ENCODE measurements at places on chromosomes 4 and X.
A peak's percentile ranks its signal among the peaks of the same experiment; 100 is the strongest.

GRCh38 chrX:40933132-40933705, 152.0 kb upstream of the USP9X start:
- DNase-seq, result no peak

DNA sequence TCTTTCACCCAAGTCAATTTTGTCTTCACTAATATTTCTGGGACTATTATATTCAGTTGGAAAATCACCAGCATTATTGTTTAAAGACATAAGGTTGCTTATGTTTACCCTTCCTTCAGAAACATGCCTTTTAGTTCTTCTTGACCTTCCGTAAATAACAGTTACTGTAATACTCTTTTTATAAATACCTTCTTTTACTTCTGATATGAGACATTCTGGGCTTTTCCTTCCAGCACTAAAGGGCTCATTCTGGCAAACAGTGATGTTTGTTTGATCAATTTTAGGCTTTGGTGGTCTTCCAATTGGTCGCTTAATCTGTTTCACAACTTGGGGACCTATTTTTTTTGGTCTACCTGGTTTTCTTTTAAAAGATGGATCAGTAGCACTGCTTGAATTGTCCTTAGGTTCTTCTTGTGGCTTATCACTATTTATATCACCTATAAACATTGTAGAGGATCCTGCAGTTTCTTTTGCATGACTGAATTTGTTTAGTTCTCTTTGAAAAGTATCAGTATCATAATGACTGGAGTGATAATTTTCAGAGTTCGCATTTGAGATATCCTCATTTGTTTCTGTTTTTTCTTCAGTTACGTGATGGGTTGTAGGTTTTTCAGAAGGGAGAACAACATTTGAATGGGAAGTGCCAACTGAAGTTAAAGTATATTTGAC, 64.8 kb downstream of the NCAPG start:
- no peak for DNase-seq

DNA sequence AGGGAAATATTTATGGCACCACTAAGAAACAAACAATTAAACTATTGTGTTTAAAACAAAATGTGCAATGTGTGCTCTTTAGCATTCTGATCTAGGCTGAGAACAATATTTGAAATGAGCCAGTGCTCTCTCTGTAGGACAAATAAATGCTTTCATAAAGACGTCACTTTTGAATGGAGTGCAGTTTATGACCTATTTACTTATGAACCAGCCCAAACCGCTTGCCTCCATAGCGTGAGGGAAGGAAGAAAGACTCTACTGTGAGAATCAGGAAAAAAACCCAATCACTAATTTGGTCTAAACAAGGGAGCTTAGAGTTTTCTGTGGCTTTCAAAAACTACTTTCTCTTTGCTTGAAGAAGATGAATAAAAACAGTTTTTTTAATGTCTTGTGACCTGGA, 39.4 kb downstream of the SAT1 start:
- no peak for DNase-seq

DNA sequence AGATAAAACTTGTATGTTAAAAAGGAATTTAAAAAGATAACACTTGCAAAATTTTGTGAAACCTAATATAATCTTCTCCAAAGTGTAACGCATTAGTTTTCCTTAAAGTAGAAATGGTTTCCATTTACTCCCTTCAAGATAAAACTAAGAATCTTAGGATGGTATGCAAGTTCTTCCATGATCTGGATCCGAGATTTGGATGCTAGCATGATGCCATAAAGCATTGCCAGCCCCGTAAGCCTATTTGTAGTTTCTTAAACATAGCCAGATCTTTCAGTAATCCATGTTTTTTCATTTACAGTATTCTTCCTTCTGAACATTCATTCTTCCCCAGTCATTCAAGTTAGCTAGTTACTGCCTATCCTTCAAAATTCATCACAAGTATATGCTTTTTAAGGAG, 572.4 kb downstream of the KCNIP4 start:
- DNase-seq, result no peak

DNA sequence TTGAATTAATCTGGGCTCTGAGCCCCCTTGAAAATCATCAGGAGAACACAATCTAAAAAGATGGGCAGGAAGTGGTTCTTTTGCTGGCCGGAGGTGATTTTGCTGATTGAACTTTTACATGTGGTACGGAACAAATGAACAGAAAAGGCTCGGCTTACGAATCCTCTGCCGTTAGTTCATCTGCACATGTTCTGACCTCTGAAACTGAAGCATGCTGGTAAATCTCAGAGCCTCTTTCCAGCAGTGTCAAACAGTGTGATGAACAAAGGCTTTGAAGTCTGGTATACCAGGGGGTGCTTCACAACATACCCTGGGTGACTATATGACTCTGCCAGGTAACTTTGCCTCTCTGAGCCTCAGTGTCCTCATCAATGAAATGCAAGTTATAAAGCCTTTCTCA, 194.2 kb upstream of the C1QTNF7 start:
- DNase-seq, result no peak

GRCh38 chrX:106718709-106719108, 7.8 kb upstream of the RNF128 start:
- no peak for DNase-seq

DNA sequence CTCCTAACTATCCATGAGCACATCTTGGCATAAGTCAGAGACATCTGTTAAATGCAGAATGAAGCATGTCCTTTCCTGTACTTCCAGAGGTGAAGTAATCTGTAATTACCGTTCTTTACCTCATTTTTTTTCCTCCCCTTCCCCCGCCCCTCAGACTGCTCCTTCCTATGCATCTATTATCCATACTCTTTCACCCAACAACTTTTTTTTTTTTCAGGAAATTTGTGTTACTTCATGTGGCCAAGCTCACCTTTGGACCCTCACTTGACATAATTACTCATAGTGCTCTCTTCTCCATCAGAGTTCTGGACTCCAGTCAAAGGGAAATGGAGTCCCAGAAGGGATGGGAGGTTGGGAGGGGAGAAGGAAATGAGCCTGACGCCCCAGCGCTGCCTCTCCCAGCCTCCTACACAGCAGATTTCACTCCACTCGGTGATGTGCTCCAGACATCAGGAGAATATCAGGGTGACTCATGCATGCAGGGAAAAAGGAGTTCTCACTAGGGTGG, 568.8 kb downstream of the STIM2 start:
- no peak for DNase-seq

DNA sequence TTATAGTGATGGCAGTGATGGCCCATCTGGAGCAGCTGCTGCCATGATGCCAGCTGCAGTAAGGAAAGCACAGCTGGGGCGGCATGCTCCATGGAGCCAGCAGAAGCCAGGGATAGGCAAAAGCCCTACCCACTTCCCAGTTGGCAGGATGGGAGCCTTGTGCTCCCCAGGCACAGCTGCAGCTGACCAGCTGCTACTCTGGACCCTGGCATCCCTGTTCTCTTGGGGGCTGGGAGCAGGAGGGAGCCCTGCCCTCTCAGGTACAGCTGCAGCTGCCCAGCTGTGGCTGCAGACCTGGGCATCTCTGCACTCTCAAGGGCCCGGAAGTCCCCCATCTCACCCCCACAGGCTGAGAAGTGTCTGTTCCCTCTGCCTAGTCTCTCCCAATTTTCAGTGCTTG, 531.9 kb downstream of the PCDH18 start:
- DNase-seq, result no peak

- no peak for DNase-seq
These were observed 92.9 kb downstream of the FNIP2 start for GRCh38 chr4:158861766-158862165.

- no peak for DNase-seq
These were observed 775.4 kb downstream of the STPG2 start for GRCh38 chr4:97367878-97368277.

GRCh38 chrX:64447207-64447606, 52.0 kb upstream of the MTMR8 start:
- DNase-seq, result no peak

GRCh38 chrX:82813671-82814078, 694.4 kb upstream of the POU3F4 start:
- peak; percentile 40 for DNase-seq

GRCh38 chr4:48974979-48975640, 11.0 kb upstream of the CWH43 start:
- no peak for DNase-seq

- DNase-seq, result peak; percentile 1
These were observed 118.7 kb upstream of the CHRDL1 start for GRCh38 chrX:110914281-110914680.

GRCh38 chr4:99986792-99987191, 36.7 kb upstream of the H2AZ1 start:
- no peak for DNase-seq

DNA sequence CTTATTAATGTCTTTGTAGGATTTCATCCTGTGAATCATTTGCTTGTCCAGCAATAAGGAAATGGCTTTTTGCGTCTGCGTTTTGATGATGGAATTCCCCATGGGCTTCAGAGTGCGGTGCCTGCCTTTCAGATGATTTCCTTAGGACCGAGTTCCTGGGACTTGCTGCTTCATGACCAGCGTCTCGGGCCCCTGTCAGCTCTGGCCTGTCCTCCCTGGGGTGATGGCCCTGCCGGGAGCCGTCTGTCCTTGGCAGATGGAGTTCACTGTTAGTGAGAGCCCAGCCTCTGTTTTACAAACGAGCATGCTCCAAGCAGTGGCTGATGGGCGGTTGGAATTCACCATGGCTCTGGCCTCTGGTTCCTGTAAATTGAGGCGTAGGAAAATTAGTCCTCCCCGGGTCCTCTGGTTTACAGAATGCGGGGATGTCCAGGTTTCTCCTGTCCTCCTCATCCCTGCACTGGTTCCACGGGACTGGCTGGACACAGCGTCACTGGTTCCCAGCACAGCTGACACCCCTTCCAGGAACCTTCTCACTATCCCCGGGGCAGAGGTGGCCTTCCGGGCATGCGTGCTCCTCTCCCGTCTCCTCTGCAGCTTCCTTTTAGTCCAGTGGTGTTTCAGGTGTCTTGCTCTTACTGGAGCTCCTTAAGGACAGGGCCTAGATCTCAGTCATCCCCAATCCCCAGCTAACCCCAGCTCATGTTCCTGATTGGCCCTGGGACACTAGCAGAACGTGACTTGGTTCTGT, 34.9 kb downstream of the TBC1D14 start:
- DNase-seq, result no peak

DNA sequence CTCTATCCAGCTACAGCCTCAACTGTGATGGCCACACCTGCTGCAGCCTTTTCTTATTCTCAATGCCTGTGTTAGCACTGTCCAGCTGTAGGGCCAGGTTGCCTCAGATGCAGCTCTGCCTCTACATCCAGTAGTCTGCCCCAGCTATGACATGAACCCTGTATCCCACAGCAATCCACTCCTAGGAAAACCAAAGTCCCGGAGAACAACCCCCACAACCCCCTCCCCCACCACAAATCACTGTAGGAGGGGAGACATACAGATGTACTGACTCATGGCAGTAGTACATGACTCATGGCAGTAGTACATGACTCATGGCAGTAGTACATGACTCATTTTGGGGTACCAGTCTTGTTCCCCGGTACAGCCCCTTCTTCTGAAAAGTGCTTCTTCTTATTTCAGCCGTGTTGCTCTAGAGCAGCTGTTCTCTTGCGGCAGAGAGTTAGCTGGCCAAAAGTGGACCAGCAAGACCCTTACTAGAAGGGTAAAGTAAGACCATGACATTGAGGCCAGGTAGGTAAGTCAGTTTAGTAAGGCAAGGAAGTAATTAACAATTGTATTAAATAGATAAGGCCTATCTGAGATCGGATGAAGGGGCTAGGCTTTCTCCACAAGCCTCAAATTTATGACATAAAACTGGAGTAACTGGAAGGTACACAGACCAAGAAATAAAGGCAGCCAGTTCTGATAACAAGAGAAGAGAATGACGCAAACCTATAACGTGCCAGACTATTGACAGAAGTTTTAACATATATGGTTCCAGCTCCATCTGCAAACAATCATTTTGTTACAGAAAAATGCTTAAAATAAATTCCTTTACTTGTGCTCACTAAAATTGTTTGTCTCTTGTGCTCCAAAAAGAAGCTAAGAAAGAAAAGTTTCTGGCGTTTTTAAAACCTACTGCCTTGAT, 221.4 kb downstream of the TACR3 start:
- no peak for DNase-seq

DNA sequence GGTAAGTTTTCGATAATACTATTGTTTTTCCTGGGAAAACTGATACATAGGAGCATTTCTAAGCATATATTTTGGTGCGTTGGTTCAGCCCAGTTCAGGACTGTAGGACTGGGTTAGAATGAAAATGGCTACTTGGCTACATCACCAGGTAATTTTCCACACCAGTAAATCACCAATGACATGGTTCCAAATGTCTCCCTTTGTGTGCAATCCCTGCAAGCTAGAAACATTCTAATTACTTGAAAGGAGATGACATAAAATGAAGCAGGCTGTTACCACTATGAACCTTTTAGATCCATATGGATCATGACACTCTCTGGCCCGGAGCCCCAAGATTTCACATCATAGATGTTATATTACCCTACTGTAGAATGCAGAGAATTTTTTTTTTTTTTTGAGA, 577.4 kb upstream of the FTHL17 start:
- DNase-seq, result no peak

GRCh38 chrX:68443155-68443868, 10.0 kb upstream of the OPHN1 start:
- peak; percentile 71 for DNase-seq

GRCh38 chrX:27446423-27446822, 16.7 kb downstream of the PPP4R3C start:
- DNase-seq, result no peak

DNA sequence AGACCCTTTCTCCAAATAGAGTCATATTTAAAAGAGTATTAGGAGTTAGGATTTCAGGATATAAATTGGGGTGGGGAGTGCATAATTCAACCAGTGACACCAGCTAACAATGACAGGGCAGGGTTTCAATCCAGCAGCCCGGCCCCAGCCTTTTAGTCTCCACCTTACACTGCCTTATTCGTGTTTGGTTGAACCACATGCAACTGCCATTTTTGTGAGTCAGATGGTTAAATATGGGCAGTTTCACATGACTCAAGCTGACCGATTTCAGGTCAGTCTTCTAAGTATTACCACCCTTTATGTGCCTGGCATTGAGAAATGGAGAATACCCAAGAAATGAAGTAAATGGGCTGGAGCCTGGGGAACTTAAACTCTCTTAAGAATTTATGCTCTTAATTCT, 102.8 kb downstream of the STOX2 start:
- peak; percentile 34 for DNase-seq

DNA sequence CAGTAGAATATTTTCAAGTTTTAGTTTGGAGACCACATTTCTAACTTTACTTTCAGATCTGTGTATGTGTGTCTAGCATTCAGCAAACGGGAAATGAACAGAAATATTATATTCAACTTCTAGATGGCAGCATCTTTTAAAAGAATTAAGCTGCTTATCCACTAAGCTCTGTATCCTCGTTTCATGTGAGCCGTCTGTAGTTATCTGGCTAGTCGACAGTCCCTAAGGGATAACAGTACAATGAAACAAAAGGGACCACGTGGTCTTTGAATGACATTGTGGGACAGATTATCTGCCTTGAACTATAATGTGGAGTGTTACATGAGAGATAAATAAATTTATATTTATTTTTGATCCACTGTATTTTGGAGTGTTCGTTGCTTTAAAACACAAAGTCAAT, 35.8 kb upstream of the PRSS12 start:
- DNase-seq, result no peak

DNA sequence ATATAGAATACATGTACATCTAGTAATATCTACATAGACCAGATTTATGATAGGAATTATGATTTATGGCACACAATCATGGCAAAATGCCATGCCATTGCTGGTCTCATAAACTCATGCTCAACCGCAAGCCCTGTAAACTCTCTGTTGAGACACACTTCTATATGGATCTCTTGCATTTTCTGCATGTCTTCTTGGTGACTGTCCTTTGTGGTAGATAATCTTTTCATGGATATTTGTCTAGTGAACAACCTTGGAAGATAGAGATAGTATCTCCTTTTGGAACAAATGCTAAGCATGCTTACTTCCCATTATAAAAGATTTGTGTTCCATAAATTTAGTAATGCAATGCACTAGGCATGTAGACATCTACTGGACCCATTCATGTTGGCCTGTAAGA, 328.0 kb downstream of the NAF1 start:
- peak; percentile 50 for DNase-seq

Data from trophoblast cell (in vitro differentiated cells and primary cell).